Fibroblast of skin of right quadriceps (primary cell): ENCODE measurements at places on chromosomes 12 and 14.
A peak's percentile ranks its signal among the peaks of the same experiment; 100 is the strongest.

GRCh38 chr12:68375756-68376695 lies 43.9 kb upstream of the MDM1 start:
- DNase-seq, result peak; percentile 25

GRCh38 chr14:68650404-68650994 lies 142.4 kb downstream of the ZFP36L1 start:
- no peak for DNase-seq

GRCh38 chr14:87626266-87626665 lies 366.7 kb downstream of the GALC start:
- DNase-seq, result peak; percentile 54

DNA sequence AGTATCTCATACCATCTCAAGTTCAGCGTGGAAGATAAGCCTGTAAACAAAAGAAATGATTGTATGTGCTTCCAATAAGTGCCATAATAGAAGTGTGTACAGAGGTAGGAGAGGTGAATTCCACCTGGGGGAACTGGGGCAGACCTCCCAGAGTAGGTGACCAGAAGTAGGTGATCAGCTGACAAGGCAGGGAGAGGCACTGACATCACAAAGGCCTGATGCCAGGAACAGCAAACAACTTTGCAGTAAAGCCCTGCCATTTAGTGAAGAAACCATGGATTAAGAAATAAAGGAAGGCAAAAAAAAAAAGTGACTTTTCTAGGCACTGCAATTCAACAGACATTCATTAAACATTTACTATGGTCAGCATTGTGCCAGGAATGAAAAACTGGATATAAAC lies 31.1 kb downstream of the NR1H4 start:
- DNase-seq, result no peak

DNA sequence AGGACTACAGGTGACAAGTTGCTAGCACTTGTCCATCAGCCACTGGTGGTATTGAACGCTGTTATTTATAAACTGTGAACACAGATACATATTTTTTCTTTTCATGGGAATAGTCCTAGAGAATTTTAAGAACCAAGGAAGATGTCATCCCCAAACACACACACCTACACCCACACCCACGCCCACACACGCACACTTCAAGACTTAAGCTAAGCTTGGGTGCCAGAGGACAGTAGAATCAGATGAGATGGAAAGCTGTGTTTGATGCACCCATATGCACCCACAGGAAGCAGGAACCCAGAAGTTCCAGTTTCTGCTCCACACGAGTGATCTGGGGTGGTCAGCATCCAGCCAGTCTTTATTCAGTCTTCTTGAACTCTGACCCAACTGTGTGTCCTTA lies 348.3 kb downstream of the KCNH5 start:
- no peak for DNase-seq

DNA sequence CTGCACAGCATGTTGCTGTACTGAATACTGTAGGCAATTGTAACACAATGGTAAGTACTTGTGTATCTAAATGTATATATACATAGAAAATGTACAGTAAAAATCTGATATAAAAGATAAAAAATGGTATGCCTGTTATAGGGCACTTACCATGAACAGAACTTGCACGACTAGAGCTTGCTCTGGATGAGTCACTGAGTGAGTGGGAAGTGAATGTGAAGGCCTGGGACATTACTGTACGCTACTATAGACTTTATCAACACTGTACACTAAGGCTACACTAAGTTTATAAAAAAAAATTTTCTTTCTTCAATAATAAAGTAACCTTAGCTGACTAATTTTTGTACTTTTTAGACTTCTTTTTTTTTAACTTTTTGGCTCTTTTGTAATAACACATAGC lies 24.2 kb upstream of the NEDD1 start:
- peak; percentile 79 for DNase-seq

- DNase-seq, result no peak
These were observed 51.1 kb downstream of the SLC38A1 start for GRCh38 chr12:46217541-46218321.

DNA sequence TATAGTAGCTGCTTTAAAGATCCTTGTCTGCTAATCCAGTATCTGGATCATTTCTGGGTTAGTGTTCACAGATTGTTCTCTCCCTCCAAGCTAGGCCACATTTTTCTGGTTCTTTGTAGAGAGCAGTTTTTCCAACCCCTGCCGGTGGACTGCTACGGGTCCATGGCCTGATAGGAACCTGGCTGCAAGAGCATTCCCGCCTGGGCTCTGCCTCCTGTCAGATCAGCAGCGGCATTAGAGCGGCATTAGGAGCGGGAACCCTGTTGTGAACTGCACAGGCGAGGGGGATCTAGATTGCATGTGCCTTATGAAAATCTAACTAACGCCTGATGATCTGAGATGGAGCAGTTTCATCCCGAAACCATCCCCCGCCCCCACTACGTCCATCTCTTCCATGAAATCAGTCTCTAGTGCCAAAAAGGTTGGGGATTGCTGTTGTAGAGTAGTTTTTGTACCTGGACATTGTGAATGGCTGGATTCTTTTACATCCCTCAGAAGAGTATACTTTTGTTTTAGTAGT lies 50.4 kb downstream of the MYRFL start:
- DNase-seq, result no peak

DNA sequence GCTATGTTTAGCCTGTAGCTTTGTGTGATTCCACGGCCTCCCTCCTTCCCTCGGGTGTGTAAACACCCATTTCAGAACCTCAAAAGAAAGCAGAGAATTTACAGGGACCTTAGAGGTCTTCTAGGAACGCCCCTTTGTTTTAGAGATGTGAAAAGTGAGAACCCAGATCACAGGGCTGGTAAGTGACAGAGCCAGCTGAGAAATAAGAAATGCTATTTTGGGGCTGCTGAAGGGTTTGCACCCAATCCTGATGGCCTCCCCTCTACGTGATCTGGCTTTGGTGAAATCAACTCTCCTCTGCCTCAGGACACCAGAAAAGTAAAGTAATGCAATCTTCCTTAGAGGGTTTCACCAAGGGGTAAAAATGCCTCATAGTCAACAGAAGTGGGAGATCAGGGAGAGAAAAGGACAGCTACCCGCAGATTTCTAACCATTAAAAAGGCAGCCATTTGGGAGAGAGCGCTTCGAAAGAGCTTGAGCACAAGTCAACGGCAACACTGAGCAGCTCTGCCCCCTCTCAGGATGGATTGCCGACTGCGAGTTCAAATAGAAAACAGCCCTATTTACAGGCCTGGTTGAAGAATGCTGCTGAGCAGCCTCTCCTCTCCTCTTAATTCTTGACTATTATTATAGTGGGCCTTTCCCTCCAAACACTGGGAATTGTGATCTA lies 78.5 kb upstream of the RASSF3 start:
- no peak for DNase-seq
